ENCODE measurements at places on chromosomes 13 and 19. TPM values are rescaled to one million over a fixed set of nuclear protein-coding genes. Genes with fewer than 3 reads are reported as not detected.

The SIAH3 gene
- total RNA-seq: 0.08 TPM

The GNG7 gene
- not detected for total RNA-seq

The COX6B2 gene
- not detected for total RNA-seq

The AP1M2 gene
- not detected for total RNA-seq

The ADPRHL1 gene
- 1.9 TPM for total RNA-seq

The SNRPD2 gene
- 274 TPM for total RNA-seq

The SRRM5 gene
- total RNA-seq: not detected

The TPTE2 gene
- total RNA-seq: not detected

The ZNF805 gene
- total RNA-seq: 13.3 TPM

The DPY19L3 gene
- total RNA-seq: 15.9 TPM

The AMH gene
- under 0.01 TPM for total RNA-seq

The REXO1 gene
- total RNA-seq: 17.1 TPM

The FRY gene
- total RNA-seq: 0.64 TPM

The PRRG2 gene
- total RNA-seq: 2.1 TPM

The PRR20B gene
- total RNA-seq: not detected

The ZNF486 gene
- 6.5 TPM for total RNA-seq

The SERPINE3 gene
- not detected for total RNA-seq

The CASP14 gene
- total RNA-seq: not detected

The KASH5 gene
- total RNA-seq: not detected

The TMEM205 gene
- 282 TPM for total RNA-seq

The ATP4B gene
- total RNA-seq: not detected

The CARM1 gene
- total RNA-seq: 30.2 TPM

The ACTMAP gene
- total RNA-seq: 11.3 TPM

The GPR12 gene
- total RNA-seq: not detected

The LRRC25 gene
- not detected for total RNA-seq

The CGB3 gene
- not detected for total RNA-seq

The SBK2 gene
- total RNA-seq: 1.8 TPM

The SLC10A2 gene
- not detected for total RNA-seq

The CNN1 gene
- 38.0 TPM for total RNA-seq

The IQCN gene
- total RNA-seq: 1.6 TPM

The FOSB gene
- 7.4 TPM for total RNA-seq

The SPTBN4 gene
- 0.24 TPM for total RNA-seq

The LMTK3 gene
- 0.26 TPM for total RNA-seq

The SBK3 gene
- total RNA-seq: 0.40 TPM

The PCDH20 gene
- 11.4 TPM for total RNA-seq

The HIPK4 gene
- under 0.01 TPM for total RNA-seq

The SCGB2B2 gene
- not detected for total RNA-seq

The FCER2 gene
- total RNA-seq: not detected

The ATP7B gene
- 3.1 TPM for total RNA-seq

The EXOSC5 gene
- total RNA-seq: 25.5 TPM

The PSG7 gene
- total RNA-seq: not detected

The KLK15 gene
- total RNA-seq: not detected

The FGF9 gene
- total RNA-seq: not detected

The KCTD12 gene
- total RNA-seq: 52.1 TPM
